Activated CD4-positive, alpha-beta T cell treated with anti-CD3 and anti-CD28 coated beads for 1 hour (primary cell): ENCODE measurements at places on chromosomes 6 and 20.

GRCh38 chr6:126038234-126038633 lies 51.9 kb downstream of the TRMT11 start:
- no peak for DNase-seq

DNA sequence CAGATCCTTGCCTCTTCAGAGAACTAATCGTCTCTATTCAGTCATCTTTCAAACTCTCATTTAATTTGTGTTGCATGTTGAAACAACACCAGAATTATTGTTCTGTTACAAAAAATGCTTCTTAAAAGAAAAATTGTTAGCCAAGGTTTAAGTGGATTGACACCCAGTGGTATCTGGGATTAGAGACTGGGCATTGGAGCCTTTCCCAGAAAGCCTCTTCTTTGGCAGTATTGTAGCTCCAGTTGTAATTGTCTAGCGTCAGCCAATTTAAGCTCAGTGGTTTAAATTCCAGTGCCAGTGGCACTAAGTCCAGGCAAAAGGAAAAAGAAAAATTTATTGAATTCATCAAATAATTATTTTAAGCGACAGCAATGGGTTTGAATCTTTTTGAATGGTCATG lies 801 bp downstream of the CCDC28A start:
- no peak for DNase-seq

DNA sequence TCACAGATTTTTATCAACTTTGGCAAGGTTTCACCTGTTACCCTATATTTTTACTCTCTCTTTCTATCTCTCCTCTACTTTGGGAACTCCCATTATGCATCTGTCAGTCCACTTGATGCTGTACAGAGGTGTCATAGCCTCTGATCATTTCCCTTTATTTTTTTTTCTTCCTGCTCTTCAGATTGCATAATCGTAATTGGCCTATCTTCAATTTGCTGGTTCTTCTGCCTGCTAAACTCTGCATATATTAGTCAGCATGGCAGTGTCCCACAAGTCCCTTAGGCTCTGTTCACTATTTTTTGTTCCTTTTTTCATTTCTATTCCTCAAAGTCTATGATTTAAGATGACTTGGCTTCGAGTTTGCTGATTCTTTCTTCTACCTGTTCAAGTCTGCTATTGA lies 44.7 kb upstream of the MICB start:
- DNase-seq = no peak

GRCh38 chr20:36700438-36700837 lies 45.5 kb downstream of the NDRG3 start:
- DNase-seq = no peak

DNA sequence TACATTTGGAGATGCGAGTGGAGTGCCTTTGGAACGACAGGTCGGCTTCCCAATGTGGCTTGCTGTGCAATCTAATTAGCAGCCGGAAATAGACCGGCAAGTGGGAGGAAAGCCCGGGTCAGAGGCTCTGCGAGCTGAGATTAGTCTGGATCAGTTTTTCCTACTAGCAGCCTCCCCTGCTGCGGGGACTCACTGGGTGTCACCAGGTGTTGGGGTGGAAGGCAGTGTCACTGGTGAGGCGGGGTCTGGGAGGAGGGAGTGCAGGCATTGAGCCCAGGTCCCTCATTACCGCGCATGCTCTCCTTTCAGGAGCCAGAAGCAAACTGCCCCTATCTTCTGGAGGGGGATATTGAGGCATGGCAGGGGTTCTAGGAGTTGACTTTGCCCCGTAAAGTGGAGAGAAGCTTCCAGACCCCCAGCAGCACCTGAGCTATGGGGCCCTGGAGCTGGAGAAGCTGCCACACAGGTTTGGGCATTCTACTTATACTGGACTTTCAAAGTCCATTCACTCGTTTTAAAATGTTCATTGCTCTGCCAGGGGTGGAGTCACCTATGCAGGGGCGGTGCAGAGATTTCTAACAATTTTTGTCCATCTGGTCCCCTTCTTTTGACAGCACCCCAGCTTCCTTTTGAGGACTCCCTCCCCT lies 11.0 kb downstream of the SULF2 start:
- DNase-seq = no peak
